ENCODE measurements at places on chromosomes 3 and 15. TPM values are rescaled to one million over a fixed set of nuclear protein-coding genes. Genes with fewer than 3 reads are reported as not detected.

The RPL29 gene
- total RNA-seq: 811 TPM

GRCh38 chr3:58640700-58641372 is 25.7 kb downstream of the FAM3D start:
- peak; percentile 48 for DNase-seq

DNA sequence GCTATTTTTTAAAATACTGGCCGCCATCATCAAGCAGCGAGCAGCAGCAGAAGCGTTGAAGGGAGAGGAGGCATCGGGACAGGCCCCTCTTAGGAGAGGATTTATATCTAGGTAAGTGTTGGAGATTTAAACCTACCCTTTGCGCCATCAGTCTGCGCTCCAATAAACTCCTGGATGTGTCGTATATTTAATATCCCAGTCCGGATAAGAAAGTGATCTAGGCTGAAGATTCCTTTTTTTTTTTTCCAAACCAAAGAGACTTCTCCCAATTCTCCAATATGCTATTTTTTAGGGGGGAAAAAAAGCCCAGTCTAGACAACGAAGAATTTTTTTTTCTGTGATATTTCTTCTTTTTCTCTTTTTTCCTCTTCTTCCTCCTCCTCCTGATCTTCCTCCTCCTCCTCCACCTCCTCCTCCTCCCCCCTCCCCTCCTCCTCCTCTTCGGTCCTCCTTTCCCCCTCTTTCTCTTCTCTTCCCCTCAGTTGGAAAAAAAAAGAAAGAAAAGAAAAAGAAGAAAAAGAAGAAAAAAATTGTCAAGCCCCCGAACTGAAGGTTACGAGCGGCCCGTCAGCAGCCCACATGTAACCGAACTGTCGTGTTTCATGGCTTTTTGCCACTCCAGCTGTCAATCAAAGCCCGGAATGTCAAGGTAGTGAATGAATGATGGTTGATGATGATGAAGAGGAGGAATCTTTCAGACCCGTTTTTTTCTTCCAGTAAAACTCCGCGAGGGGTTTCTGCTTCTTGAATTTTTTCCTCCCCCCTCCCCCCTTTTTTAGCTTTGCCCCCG is 835 bp downstream of the MEIS2 start:
- no peak for DNase-seq

The ITGB5 gene
- 51.0 TPM for total RNA-seq

GRCh38 chr3:194875581-194876402 is 190.1 kb downstream of the FAM43A start:
- no peak for DNase-seq

DNA sequence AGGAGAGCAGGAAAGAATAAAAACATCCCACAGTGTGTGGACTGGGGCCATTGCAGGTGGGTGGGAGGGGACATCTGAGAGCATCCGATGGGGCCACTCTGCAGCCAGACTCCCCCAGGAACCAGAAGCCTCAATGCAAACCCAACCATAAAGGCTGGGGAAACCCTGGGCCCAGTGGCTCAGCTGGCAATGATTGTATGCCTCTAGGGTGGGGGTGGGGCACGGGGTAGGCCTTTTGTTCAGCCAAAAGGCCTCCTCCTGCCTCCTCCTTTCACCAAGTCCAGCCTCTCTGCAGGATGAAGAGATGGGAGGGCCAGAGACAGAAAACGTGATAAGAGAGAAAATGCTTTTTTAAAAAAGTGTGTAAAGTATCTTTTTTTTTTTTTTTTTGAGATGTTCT is 45.5 kb upstream of the HERC1 start:
- DNase-seq: no peak

DNA sequence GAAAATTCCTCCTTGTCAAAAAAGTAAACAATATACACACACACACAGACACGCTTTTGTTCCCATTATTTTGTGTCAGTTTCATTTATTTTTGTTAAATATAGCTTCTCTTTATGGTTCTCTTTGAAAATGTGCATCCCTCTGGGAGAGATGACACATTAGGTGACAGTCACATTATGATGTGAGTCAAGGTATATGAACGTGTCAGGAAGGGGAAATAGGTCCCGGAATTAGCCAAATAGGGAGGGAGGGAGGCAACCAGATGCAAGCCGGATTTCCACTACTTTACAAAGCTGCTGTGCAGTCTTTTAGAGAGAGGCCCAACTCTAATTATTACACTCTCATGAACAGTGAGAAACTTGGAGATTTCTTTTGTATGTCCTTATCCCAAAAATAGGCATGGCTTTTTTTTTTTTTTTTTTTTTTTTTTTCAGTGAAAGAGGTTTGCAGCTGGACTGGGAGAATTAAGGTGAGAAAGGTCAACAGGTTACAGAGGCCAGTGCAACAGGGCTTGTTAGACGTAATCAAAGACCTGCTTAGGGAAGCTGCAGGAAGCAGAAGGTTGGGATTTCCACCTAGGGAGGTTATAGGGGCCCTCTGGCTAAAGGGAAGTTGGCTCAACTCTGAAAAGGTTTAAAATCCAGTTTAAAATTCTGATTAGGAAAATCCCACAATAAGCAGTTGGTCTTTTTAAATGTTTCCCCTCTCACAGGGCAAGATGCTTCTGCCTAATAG is 240.5 kb upstream of the UBE2E1 start:
- DNase-seq: peak; percentile 7

- no peak for DNase-seq
Measured at GRCh38 chr3:151925419-151925818, 52.0 kb downstream of the SUCNR1 start.

The MITF gene
- 5.7 TPM for total RNA-seq

The RPL32 gene
- 1,083 TPM for total RNA-seq

The RPP14 gene
- total RNA-seq: 12.9 TPM

The CFAP92 gene
- 0.51 TPM for total RNA-seq

GRCh38 chr3:182238126-182238525 is 526.4 kb downstream of the SOX2 start:
- DNase-seq: no peak

The TM6SF1 gene
- 34.4 TPM for total RNA-seq

GRCh38 chr3:45922950-45923590 is 20.2 kb upstream of the CXCR6 start:
- DNase-seq: no peak

DNA sequence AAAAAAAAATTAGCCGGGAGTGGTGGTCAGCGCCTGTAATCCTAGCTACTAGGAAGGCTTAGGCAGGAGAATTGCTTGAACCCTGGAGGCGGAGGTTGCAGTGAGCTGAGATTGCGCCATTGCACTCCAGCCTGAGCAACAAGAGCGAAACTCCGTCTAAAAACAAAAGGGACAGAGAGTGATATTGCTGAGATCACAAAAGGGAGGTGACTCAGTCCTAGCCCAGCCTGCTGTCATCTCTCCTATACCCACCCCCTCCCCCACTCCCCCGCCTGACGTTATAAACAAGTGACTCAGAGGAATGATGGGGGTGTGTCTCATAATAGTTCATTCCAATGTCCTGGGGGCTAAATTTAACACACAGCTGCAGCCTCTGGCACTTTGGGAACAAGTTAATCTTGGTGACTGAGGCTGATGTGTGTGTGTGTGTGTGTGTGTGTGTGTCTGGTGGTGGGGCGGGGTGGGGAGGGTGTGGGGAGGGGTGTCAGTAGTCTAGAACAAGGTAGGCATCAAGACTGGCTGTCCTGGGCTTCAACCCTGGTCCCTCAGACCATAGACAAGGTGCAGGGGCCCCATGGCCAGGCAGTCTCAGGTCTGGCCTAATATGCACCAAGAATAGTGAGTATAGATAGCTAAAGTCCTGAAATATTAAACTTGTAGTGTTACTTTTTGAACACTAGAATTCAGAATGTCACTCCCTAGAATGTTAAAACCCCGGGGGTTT is 1.3 kb upstream of the KLHL40 start:
- DNase-seq: peak; percentile 84

DNA sequence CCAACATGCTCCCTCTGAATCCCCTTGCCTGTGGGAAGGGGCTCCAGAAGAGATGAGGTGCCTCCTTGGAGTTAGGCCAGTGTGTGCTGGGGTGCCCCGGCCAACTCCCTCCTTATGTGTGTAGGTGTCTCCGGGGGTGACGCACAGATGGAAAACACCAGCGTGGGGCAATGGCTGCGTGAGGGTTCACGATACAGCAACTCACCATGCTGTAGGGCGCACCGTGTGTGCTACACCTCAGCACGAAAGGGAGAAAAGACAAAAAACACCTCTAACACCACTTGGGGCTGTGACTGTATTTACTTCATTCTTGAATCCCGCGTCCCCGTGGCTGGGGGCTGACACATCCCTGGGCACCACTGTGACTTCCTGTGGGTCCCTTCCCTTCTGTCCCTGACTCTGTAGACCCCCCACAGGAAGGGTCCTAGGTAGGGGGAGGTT is 1.6 kb upstream of the CALML4 start:
- DNase-seq: no peak

DNA sequence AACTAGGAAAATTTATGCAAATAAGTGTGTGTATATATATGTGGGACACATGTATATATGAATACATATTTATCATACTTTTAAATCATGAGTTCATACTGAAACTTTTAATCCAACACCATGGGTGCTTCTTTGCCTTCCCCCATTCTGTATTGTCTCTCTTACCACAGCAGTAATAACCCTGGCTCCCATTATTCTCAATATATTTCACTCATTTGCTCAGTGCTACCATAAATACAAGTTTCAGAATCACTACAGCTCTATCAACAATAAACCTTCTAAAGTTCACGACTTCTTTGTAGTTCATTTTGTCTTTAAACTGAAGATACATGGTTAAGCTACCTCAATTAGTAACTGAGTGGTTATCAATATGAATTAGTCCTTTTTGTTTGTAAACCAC is 82.2 kb downstream of the PCCB start:
- DNase-seq: no peak

GRCh38 chr3:42210726-42211125 is 55.3 kb downstream of the CCK start:
- no peak for DNase-seq

- DNase-seq: no peak
Measured at GRCh38 chr3:122255757-122256439, 69.2 kb upstream of the CSTA start.

The GPR176 gene
- 4.3 TPM for total RNA-seq

The GABRR3 gene
- not detected for total RNA-seq

DNA sequence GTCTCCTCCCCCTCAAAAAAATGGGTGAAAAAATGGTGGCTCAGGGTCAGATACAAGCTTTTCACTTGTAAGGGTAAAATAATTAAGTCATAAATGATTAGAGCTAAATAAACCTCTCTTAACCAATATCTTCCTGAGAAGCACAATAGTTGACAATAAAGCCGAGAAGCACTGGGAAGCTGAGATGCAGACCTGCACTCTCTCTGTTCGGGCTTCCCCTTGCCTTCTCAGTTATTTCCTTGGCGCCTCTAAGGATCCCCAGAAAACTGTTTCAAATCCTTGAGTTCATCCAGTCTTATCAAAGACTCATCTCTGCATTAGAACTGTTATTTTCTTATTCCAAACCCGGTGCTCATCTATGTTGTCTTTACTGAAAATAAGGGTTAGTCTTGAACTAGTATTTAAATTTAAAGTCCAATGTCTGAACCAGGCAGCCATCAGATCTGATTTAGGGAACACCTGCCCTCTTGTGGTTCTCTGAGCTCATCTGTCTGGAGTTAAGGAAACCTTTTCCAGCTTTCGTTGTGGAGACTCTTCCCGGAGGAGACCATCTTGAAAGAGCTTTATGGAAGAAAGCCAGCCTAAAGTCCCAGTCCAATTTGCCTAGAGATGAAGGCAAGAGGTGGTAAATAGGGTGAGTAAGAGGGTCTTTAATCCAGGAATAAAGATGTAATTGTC is 256.4 kb upstream of the MCTP2 start:
- no peak for DNase-seq

DNA sequence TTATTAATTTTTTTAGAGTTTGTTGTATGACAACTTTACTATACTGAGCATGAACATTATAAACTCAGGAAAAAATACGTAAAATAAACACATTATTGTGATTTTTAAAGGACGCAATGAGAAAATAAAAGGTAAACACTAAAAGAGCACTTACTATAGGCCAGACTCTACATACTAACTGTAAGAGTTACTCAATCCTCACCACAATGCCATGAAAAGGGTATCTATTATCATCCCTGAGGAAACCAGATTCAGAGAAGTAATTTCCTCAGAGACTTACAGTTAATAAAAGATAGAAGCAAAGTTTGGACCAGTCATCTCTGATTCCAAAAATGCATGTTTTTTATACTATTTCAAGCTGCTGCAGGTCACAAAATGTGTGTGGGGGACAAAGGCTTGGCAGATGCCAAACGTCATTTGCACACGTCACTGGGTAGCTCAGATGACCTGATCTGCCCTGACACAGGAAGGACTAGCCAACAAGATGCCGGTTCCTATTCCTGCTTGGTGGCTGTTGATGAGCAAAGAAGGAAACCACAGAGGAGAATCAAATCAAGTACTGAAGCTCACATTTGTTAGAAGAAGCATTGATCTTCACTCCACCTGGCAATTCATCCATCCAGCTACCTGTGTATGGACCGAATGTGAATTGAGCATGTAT is 42.3 kb downstream of the KLHL6 start:
- DNase-seq: peak; percentile 23

GRCh38 chr3:5735896-5736295 is 548.4 kb downstream of the EDEM1 start:
- no peak for DNase-seq

The GATM gene
- 0.26 TPM for total RNA-seq

DNA sequence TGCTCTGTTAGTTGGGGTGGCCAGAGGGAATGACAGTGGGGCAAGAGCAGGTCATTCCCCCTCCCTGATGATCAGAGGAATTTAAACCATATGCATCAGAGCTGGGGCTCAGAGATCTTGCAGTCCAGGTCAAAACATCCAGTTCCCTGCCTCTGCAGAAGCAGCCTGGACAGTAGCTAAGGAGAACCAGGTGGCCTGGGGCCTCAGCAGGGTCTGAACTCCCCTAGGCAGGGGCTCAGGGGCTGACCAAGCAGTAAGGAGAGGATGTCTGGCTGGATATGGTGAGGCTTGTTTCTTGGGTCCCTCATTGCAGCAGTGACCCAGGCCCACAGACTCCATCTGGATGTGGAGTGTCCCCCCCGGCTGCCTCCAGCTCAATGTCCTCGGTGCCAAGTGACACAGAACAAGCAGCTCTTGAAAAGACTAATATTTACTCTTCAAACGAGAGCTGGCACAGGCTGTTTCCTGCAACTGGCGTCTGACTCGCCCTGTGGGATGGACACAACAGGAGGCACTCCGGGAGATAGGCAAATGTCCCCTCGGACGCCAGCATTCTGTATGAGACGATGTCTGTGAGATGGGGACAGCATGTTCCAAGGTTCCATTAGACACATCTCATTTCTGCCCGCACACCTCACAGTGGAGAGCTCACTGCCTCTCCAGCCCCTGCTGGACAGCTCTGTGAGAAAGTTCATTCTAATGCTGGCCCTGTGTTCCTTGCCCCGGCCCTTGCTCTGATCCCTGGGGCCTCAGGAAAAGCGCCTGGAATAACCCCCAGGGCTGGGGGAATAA is 37.1 kb downstream of the SEC22C start:
- no peak for DNase-seq

The ZNF609 gene
- 18.0 TPM for total RNA-seq

- peak; percentile 10 for DNase-seq
Measured at GRCh38 chr3:158918008-158918407, 116.2 kb downstream of the MFSD1 start.

The RAB7A gene
- 47.4 TPM for total RNA-seq

GRCh38 chr3:123783811-123784210 is 100.3 kb downstream of the MYLK start:
- peak; percentile 76 for DNase-seq

The PLA2G4E gene
- total RNA-seq: not detected

GRCh38 chr3:109070211-109070610 is 47.7 kb downstream of the MORC1 start:
- DNase-seq: no peak

The TRPM1 gene
- under 0.01 TPM for total RNA-seq

The FBN1 gene
- 72.1 TPM for total RNA-seq
